ENCODE measurements at places on chromosomes 16 and 17.

- DNase-seq: no peak
Measured at GRCh38 chr17:82424001-82424862, 5.8 kb upstream of the OGFOD3 start.

DNA sequence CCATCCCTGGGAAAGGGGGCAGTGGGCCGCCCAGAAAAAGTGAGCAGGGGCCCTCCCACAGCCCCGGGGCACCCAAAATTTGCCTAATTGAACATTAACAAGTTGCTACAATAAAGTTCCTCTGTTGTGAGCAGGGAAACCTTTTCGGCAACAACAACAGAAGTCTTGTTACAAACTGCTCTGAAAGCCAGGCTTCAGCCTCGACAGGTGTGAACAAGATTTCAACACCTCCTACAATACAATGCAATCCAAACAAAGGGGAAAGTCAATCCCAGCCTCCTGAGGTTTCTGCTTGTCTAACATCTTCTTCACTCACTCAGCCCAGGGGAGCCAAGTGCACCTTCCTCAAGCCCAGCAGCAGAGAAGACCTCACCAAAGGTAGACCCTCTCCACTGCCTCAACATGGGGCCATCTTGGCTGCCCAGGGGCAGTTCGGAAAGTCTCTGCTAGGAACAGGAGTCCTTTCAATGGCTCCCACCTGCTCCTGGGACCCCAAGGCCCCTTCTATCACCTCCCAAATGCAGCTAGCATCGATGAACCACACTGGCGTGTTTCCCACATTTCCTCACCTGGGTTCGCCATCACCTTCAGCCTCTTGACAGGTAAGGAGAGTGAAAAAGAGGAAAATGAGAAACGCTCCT lies 19.1 kb downstream of the ZFHX3 start:
- no peak for DNase-seq

DNA sequence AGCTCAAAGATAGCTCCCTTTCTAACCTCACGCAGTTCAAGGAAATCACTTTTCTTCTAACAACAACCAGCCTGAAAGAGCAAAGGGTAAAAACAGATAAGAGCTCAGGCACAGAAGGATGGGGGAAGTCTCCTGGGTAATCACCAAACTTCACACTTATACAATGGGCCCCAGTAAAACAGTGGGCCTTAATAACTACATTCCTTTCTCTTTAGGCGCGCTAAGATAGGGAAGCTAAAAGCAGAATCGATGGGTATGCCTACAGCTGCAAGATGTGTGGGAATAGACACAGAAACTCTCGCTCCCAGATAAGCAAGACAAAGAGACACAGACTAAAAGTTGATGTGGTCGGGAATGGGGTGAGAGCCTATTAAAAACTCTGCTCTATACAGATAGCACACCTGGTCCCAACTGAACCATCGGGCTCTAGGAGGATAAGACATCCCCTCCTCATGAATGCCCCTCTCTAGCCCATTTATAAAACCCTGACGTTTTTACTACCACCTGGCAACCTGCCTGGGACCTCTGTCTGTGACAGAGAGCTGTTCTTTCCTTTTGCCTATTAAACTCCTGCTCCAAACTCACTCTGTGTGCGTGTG lies 826 bp downstream of the LYZL6 start:
- DNase-seq: no peak

DNA sequence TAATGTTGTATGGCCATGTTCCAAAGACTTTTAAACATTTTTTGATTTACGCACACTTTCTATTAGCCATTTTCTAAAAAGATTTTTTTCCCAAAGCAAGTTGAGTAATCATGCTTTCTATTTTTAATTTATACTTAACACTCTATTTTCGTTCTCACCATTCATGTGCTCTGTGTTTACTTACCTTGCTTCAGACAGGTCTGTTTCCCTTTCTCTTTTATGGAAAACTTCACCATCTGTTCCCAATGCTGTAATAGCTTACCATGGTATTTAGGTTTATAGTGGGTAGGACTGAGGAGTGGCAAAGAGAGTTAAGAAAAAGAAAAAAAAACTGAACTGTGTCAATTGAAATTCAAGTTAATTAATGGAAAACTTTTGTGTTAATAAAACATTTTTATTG lies 37.5 kb upstream of the KCNJ16 start:
- DNase-seq: no peak

DNA sequence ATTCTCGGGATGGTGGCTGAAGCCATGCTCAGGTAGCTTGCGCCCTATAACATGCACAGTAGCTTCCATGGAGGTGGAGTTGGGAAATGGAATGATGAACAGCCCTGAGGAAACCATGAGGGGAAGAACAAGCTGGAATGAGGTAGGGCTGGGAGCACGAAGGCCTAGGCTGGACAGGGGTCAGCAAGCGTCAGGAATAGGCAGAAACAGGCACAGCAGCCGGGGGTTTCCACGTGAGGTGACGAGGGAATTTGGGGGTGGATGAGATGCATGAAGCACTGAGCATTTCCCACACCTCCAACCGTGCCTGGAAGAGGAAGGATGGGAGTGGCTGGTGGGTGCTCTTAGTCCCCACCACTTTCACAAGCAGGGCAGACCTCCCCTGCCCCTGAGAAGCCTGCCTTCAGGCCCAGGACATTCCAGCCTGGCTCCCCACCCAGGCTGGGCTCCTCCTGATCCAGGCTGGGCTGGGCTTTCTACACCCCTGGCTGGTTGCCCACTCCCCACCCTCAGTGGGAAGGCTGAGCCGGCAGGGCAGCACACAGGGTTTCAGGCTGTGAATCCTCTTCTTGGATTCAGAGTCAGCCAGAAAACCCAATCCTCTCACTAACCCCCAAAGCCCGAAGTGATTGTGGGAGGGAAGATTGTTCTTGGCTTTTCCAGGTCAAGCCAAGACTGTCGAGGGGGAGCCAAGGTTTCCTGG lies 21.9 kb downstream of the PLEKHG4 start:
- DNase-seq: no peak
